Choroid plexus epithelial cell (primary cell): ENCODE measurements at places on chromosomes 16 and 17.

- DNase-seq, result no peak
These were observed 90.5 kb upstream of the MAF start for GRCh38 chr16:79691007-79691406.

DNA sequence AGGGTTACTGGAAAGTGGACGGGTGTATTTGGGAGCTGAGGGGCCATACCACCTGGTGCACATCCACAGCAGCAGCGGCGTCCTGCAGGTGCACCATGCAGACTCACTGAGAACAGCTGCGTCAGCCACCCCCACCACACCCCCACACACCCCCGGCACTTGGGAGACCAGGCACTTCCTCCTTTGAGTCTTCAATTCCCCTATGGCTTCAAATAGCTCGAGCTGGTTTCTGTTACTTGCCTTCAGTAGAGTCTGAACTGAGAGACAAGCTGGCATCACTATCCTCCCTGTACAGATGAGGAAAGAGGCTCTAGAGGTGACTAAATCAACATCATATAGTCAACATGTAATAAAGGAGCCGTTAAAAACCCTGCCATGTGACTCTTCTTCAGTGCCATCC, 15.4 kb downstream of the CUEDC1 start:
- no peak for DNase-seq

- DNase-seq, result no peak
These were observed 11.2 kb upstream of the ORAI3 start for GRCh38 chr16:30937692-30938091.

- peak; percentile 95 for DNase-seq
These were observed 154.8 kb downstream of the VPS53 start for GRCh38 chr17:559551-560431.

DNA sequence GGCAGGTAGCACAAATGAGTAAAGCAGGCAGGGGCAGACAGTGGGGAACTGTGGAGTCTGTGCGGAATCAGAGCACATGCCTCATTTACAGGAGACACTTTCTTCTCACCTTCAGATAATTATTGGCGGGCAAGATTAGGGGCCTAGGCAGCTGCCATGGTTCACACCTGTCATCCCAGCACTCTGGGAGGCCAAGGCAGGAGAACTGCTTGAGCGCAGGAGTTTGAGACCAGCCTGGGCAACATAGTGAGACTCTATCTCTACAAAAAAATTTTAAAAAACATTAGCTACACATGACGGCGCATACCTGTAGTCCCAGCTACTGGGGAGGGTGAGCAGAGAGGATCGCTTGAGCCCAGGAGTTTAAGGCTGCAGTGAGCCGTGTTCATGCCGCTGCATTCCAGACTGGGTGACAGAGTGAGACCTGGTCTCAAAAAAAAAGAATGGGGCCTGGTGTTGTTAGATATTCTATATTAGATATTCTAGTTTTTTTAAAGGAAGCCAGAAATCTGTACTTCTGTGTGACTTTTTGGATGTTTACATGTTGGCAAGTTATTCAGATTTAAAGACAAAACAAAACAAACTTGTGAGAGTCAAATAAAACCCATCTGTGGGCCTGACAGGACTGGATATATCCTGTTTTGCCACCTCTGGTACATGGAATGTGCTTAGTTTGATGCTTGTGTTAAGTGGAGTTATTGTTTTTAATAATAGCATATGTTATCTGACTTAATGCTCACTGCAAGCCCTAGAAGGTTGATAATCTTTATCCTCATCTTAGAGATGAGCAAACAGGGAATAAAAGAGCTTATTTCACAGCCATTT, 4.9 kb upstream of the LPCAT2 start:
- no peak for DNase-seq

- no peak for DNase-seq
These were observed 89.1 kb upstream of the TBX2 start for GRCh38 chr17:61310590-61310989.

DNA sequence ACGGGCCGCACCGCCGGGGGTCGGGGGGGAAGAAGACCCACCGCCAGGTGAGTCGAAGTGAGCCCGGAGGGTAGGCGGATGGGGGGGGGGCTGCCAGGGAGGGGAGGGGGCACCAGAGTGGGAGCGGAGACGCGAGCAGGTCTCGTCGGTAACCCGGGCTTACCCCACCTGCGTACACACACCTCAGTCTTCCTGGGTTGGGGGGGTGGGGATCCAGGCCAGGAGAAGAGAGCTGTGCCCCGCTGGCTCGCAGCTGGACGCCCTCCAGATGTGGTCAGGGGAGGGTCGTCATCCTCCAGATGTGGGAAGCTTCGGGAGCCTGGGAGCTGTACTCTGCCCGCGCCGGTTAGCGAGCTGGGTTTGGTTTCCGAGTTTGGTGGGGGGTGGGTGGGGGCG, 1.2 kb downstream of the CACNA1G start:
- no peak for DNase-seq

GRCh38 chr17:676060-676700, 38.5 kb downstream of the VPS53 start:
- DNase-seq, result no peak

DNA sequence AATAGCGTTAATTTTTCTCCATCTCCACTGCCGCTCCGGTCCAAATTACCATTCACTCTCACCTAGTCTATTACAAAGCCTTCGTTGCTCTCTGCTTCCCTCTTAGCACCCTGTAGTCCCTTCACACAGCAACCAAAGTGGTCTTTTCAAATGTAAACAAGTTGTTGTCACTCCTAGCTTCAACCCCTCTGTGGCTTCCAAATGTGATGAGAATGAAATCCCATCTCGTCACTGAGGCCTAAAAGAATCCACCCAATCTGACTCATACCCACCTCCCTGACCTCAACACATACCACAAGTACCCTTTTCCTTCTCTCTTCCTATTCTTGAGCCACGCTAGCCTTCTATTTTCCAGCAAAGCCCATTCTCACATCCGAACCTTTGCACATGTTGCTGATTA, 2.2 kb upstream of the PELP1 start:
- DNase-seq, result peak; percentile 28

DNA sequence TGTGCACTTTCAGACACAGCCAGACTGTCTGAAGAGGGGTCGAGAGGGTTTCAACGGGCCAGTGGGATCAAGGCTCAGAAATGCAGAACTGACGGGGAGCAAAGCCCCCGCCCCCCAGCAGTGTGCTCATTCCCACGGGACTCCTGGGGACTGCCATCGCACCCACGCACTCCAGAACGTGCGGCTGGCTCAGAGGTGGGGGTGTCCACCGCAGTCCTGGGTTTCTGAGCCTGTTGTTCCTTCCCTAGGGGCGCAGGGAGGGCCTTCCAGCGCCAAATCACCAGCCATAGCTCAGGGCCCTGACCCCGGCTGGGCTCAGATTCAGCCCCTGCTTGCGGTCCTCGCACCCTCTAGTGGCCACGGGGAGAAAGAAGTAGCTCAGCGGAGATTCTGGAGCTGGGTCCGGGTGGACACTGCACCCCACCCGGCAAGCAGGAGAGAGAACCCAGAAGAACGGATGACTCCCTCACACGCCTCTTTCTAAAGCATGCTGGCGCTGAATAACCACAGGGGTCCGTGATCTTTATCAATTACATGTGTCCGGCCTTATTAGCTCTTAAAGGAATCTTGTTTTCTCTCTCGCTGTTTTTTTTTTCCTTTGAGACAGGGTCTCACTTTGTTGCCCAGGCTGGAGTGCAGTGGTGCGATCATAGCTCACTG, 45.0 kb upstream of the USP7 start:
- peak; percentile 72 for DNase-seq

- DNase-seq, result peak; percentile 67
These were observed 46.3 kb downstream of the SNX11 start for GRCh38 chr17:48153691-48154358.

DNA sequence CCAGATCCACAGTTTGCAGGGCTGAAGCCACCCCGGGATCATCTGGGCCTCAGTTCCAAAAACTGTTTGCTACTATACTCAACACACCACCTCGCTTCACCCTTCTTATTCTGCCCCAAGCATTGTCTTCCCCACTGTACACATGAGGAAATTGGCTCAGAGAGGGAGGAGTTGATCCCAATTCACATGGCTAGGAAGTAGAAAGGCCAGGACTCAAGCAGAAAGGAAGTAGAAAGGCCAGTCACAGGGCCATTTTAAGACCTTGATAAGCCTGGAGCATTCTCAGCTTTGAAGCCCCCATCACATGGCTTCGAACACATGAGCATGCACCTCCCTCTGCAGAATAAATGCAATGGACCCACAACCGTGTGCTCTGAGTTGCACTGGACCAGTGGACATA, 7.7 kb upstream of the PRSS22 start:
- no peak for DNase-seq

GRCh38 chr16:87457709-87458423, 35.0 kb downstream of the ZCCHC14 start:
- DNase-seq, result peak; percentile 96

DNA sequence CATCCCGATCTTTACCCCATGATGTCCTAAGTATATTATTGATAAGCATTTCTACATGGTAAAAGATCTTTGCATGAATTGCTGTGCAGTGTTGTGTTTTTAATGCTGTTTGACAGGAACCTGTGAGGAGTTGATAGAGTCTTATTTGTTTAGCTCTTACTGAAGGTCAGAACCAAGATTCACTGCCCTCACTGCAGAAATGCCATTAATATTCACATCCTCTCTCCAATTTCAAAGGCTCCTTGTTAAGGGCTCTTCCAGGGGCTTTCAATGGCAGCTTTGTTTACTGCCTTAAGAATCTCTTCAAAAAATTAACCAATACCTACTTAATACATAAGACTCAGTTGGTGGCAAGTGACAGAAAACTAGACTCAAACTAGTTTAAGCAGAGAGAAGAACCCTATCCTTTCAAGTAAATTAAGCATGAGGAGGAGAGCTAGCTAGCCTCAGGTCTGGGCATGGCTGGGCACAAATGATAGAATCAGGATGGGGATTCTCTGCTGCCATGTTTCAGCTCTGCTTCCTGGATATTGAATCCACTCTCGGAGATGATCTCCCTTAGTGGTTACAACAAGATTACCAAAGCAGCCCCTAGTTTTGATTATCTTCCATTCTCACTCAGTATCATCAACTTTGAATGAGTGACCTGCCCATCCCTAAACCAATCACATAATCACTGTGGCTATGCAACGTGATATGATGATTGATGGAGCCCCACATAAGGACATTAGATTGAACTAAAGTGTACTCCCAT, 311.8 kb downstream of the CDH11 start:
- no peak for DNase-seq

DNA sequence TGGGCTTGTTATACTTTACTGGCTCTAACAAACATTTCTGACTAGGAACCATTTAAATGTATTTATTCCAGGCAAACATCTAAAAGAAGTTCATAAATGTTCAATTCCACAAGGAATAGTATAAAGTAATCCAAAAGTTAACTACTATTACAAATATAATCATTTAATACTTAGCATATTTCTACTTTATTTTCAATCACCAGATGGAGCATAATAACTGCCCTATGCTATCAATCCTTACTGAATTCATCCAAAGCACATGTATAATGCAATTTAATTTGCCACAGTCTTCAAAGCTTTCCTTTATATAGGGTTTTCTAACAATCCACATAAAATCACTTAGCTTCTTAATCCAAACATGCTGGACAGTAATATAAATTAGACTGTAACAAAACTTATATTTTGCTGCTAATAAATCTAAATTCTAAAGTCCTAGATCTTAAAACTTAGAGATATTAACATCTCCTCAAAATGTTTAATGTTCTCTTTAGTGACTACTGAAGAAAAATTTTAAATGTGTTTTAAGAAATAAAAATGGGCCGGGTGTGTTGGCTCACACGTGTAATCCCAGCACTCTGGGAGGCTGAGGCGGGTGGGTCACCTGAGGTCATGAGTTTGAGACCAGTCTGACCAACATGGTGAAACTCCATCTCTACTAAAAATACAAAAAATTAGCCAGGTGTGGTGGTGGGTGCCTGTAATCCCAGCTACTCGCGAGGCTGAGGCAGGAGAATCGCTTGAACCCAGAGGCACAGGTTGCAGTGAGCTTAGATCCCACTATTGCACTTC, 5.9 kb downstream of the MEIOB start:
- DNase-seq, result no peak

- peak; percentile 10 for DNase-seq
These were observed 21.7 kb upstream of the VWA3A start for GRCh38 chr16:22070361-22071330.

DNA sequence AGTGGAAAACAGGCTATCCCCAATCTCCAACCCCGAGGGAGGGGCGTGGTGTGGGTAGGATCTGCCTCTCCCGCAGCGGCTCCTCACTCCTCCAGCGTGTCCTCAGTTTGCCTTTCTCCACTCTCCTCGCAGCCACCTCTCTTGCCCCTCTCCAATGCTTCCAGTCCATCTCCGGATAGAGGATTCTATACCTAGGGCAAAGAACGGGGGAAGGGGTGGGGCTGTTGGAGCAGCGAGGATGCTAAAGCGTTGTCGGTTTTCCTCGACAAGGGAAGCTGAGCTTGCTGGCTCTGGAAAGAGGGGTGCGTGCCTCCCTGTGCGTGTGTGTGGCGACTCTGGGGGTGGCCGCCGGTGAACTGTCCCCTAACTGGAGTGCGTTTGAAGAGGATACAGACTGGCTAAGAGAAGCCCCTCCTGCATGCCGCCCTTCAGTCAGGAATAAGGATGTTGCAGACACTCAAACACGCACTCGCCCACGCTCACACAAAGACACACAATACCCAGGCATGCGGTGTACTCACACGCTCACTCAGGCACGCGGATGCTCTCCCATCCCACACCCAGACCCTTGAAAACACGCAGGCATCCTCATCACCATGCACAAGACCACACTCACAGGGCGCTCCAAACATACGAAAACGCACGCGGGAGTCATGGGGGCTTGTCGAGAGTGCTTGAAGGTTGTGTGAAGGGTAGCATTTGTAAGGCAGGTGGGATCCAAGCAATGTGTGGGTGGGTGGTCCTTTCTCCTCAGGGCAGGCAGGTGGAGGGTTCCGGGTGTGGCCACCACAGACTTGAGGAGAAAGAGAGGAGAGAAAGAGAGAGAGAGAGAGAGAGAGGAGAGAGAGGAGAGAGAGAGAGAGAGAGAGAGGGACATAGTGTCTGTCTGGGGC, 655 bp upstream of the GPR139 start:
- no peak for DNase-seq

DNA sequence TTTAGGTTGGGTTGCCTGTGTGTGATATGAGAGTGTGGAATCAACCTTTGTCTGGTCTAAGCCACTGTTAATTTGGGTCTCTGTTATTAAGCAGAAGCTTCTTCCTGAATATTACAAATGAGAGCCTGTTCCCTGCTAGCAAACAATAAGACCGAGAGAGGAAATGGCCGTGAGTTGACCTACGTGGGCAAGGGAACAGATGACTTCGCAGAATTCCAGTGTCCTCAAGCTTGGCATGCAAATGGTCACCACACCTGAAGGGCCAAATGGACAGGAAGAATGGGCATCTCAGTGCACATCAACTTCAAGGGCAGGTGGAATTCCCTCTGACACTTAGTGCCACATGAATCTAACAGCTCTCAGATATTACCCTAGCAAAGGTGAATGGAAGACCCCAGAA, 250.8 kb upstream of the FOXF1 start:
- no peak for DNase-seq
